ENCODE measurements at places on chromosomes 1 and 21.

GRCh38 chr1:61140778-61141177 lies 58.4 kb downstream of the NFIA start:
- no peak for DNase-seq

DNA sequence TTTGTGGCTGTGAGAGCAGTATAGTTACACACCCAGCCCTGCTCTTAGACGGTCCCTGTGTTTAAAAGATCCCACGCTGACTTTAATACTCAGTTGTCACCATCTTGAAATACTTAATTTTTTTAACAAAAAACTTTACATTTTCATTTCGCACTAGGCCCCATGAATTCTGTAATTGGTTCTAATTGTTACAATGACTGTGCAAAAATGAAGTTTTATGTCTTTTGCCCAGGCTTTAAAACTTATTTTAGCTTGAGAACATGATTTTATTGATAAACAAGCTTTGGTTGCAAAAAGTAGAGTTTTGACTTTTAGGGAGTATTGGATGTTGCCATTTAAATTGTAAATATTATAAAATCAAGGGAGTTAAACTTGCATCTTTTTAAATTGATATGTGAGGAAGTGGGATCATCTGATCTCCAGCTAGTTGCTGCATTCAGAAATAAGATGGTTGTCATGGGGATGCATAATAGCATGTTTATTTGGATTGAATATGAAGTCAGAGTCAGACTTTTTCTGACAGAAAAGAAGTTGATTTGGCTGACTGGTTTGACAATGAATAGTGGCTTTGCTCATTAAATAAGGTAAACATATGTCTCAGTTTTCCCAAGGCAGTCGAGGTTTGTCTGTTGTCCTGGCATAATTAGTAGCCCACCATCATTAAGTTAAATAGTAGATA lies 23.0 kb upstream of the CRP start:
- no peak for DNase-seq

GRCh38 chr1:149843431-149844041 lies 55.8 kb upstream of the BOLA1 start:
- no peak for DNase-seq

GRCh38 chr1:12594966-12595756 lies 22.8 kb downstream of the DHRS3 start:
- DNase-seq = peak; percentile 40

DNA sequence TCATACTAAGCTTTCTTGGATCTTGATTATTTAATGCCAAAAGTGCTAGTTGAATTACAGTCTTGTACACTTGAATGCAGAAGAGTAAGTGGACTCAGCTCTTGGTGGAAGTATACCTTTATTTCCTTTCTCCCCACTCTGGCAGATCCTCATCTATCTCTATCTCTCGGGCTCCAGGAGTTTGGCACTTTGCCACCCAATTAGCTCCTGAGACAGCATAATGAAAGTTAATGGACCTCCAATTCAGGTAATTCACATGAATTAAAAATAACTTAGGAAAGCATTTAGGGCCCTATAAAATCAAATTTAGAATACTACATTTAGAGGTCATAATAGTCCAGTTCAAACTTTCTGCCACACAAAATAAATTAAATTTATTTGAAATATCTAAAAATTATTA lies 67.4 kb downstream of the OLFM3 start:
- peak; percentile 42 for DNase-seq

DNA sequence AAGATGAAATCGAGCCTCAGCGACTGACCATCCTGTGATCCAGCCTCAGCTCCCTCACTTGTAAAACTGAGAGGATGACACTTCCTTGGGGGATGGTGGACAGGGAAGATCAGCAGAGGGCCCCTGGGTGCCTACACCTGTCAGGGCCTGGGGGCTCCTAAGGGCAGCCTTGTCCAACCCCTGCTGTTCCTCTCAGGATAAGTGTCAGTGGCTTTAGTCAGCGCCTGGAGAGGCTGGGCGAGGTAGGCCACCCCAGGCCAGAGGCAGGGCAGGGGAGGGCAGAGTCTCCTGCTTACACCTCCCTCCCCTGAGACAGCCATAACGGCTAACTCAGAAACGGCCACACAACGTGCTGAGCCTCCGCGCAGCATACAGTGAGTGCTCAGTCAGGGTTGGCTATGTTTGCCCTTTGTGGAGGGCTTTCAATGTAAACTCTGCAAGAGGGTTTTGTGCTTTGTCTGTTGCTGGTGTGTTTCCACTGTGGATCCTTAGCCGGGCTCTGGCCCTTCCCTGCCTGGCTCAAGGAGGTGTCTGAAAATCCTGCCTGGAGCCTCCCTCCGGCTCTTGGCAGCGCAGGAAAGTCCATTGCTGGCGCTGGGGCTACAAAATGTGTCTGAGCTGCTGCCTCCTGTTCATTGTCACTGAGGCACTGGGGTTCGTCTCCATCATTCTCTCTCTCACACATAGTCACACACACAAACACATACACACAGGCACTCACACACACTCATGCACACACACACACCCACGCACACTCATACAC lies 588.4 kb downstream of the PTPRU start:
- peak; percentile 33 for DNase-seq

GRCh38 chr1:233064988-233065387 lies 114.6 kb downstream of the NTPCR start:
- no peak for DNase-seq

GRCh38 chr1:83113652-83114051 lies 885.3 kb downstream of the TTLL7 start:
- DNase-seq = no peak

Measured in NCI-H345 (cell line).